Hematopoietic multipotent progenitor cell treated with erythropoietin and hydrocortisone succinate and interleukin-3 and kit ligand, for 17 days (in vitro differentiated cells): ENCODE measurements at places on chromosomes 13 and 19.
A peak's percentile ranks its signal among the peaks of the same experiment; 100 is the strongest.

GRCh38 chr13:21383090-21383489, 76.0 kb downstream of the ZDHHC20 start:
- DNase-seq, result no peak

- no peak for DNase-seq
These were observed 289.8 kb downstream of the COG6 start for GRCh38 chr13:39945226-39945625.

- DNase-seq, result peak; percentile 83
These were observed 12.2 kb upstream of the RELB start for GRCh38 chr19:44988896-44989556.

DNA sequence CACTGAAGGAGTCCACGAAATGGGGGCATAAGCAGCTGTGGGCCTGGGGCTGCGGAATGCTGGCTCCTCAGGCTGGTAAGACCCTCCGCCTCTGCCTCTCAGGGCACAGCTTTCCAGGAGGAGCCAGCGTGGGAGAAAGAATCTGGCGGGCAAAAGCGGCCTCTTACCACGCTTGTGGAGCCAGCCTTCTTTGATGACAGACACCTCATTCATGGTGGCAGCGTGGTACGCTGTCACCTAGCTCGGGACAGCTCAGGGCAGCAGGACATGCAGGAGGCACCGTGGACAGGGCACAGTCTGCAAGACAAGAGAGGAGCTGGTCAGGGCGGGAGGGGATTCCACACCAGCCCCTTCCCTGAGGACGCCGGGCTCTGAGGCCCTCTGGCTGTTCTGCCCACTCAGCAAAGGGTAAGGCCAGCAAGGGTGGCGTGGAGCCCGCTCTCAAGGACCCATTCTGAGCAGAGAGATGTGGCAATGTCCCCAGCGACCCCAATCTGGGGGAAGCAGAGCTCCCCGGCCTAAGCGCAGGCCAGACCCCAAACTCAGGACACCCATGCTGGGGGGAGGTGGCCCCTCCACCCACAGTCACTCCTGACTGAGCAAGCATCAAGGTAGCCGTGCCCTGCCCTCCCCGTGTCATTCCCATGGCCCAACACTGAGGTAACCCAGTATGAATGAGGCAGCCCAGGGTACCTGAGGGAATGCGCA, 19.9 kb downstream of the AKT2 start:
- DNase-seq, result no peak

DNA sequence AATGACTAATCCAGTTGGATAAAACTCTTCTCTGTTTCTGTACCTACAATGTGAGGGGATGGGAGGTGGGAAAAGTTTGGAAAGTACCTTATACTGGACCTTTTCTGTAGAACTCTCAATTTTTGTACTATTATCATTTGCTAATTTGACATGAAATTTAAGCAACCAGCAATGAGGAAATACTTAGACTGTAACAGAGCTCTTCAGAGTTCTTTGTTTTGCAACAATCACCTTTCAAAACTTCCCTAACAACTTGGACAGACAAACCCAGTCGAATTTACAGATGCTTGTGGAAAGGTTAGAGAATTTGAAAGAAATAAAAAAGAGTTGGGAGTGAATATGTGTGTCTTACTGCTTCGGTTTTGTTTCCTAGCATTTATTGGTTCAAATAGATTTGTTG, 16.8 kb downstream of the KBTBD7 start:
- DNase-seq, result no peak

GRCh38 chr19:16089010-16089846, 12.9 kb downstream of the TPM4 start:
- no peak for DNase-seq

DNA sequence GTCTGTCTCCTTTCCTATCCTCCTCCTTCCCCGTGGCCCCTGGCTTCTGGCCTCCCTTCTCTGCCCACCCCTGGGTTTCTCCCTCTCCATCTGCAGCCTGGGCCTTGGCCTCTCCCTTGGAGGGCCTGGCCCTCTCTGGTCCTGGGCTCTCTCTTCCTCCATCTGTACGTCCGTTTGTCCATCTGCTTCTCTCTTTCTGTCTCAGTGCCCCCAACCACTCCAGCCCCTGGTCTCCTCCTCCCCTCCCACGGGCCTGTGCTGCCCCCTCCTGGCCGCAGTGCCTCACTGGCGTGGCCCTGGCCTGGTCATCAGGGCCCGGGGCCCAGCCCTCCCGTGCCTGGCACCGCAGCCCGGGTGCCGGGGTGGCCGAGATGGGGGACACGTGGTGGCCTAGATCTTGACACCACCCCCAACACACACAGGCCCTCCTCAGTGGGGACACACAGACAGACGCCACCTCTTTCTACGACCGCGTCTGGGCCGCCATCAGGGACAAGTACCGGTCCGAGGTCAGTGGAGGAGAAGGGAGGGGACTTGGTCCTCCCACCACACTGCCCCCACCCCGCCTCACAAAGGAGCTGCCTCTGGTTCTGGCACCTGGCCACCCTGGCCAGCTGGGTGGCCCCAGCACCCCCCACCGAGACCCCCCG, 11.3 kb downstream of the PRKCSH start:
- DNase-seq, result peak; percentile 70

- DNase-seq, result no peak
These were observed 71.5 kb downstream of the DNAJC15 start for GRCh38 chr13:43094901-43095300.
